ENCODE measurements at places on chromosomes 16 and 17. TPM values are rescaled to one million over a fixed set of nuclear protein-coding genes. Genes with fewer than 3 reads are reported as not detected.

Gene MRPS7
- 34.0 TPM for total RNA-seq

Gene CPNE7
- 1.3 TPM for total RNA-seq

Gene NHLRC4
- total RNA-seq: 0.99 TPM

Gene ADAM11
- 0.79 TPM for total RNA-seq

Gene HOXB6
- 2.3 TPM for total RNA-seq

Gene KRTAP4-3
- total RNA-seq: not detected

Gene LHX1
- total RNA-seq: not detected

Gene CTRB2
- total RNA-seq: not detected

Gene HOXB13
- not detected for total RNA-seq

Gene TBC1D3K
- total RNA-seq: 0.07 TPM

Gene ZMYND15
- 0.07 TPM for total RNA-seq

Gene CD79B
- not detected for total RNA-seq

Gene C16orf54
- total RNA-seq: not detected

Gene GPR179
- 0.10 TPM for total RNA-seq

Gene CFAP97D1
- total RNA-seq: not detected

Gene PIK3R6
- not detected for total RNA-seq

Gene ZNF764
- 5.1 TPM for total RNA-seq

Gene TMEM208
- total RNA-seq: 25.4 TPM

Gene FA2H
- total RNA-seq: not detected

Gene MRPL27
- total RNA-seq: 27.3 TPM

Gene AIPL1
- total RNA-seq: not detected

Gene HOXB2
- total RNA-seq: 7.5 TPM

Gene PDE6G
- total RNA-seq: not detected

Gene HCRT
- total RNA-seq: not detected

Gene SMIM22
- total RNA-seq: not detected

Gene PRSS53
- total RNA-seq: 6.0 TPM

Gene LSM12
- 23.3 TPM for total RNA-seq

Gene MYH2
- total RNA-seq: not detected

Gene CCNF
- total RNA-seq: 5.0 TPM

Gene SLC16A11
- 0.13 TPM for total RNA-seq

Gene KRT36
- total RNA-seq: not detected

Gene SUPT4H1
- 31.4 TPM for total RNA-seq

Gene DLX4
- total RNA-seq: not detected

Gene EMP2
- 32.8 TPM for total RNA-seq

Gene CYB5D1
- 14.7 TPM for total RNA-seq
